Activated CD4-positive, alpha-beta T cell treated with anti-CD3 and anti-CD28 coated beads, Interleukin-2, amount 10 ng/mL, durations not matched to agents 7 days and 5 days (primary cell): ENCODE measurements at places on chromosomes 16 and 17. TPM values are rescaled to one million over a fixed set of nuclear protein-coding genes. Genes with fewer than 3 reads are reported as not detected.

GRCh38 chr17:81235822-81236740 lies 2.8 kb downstream of the TEPSIN start:
- DNase-seq = no peak

DNA sequence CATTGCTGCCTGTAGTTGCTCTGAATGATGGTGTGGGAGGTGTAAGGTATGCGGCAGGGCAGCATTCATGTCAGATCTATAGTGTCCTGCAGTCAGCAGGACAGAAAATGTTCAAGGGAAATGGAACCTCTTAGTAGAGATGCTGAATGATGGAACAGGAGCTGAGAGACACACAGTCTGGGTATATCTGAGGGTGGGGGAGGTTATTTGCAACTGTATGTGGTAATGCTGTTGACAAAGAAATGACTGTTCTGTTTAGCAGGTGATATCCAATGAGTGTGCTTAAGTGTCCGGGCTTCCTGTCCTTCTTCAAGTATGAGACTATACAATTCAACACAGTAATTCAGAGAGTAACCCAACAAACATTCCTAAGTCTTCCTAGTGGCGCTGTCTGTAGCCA lies 46.6 kb downstream of the STH start:
- no peak for DNase-seq

- peak; percentile 61 for DNase-seq
Measured at GRCh38 chr17:80970044-80970761, 21.4 kb upstream of the CHMP6 start.

DNA sequence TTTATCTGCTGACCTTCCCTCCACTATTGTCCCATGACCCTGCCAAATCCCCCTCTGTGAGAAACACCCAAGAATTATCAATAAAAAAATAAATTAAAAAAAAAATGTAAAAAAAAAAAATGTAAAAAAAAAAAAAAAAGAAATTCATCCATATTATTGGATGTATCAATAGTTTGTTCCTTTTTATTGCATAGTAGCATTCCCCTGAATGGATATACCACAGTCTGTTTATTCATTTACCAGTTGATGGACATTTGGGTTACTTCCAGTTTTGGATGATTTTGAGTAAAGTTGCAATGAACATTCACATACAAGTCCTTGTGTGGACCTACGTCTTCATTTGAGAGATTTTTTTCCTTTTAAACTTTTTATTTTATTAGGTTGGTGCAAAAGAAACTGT lies 94.0 kb downstream of the PITPNC1 start:
- no peak for DNase-seq

- peak; percentile 52 for DNase-seq
Measured at GRCh38 chr16:726438-727290, at the start of the genes CCDC78 and HAGHL. Gene CCDC78, minus strand, starts transcription at chr16:726443. Its CDS starts 76 bp downstream, at chr16:726367. Gene HAGHL, plus strand, starts transcription at chr16:727106. Its CDS starts 404 bp downstream, at chr16:727510.

GRCh38 chr17:3685174-3685573 lies 10.8 kb downstream of the P2RX5 start:
- DNase-seq = no peak

GRCh38 chr17:43439041-43439440 lies 40.2 kb downstream of the ARL4D start:
- DNase-seq = no peak

The KRTAP2-2 gene
- total RNA-seq = not detected

The LRRC59 gene
- 68.5 TPM for total RNA-seq
